ENCODE measurements at places on chromosomes 3 and 15.

DNA sequence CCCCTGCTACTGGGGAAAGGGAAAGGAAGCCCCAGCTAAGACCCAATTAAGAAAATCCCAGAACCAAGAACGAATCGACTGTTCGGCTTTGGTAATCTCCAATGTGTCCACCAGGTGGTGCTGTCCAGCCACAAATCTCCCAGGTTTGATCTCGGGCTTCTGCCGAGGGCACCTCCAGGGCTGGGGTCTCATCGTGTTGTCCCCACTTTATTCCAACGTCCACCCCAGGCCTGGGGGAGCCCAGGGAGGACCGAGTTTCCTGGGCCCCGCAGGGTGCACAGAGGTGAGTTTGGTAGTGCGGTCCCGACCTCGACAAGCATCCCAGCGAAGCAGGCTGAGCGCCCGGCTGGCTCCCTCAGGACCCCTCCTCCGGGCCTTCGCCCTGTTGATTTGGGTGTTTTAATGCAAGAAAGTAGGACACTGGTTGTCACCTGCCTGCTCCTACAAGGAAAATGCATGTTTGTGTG is 185.1 kb downstream of the GOLGA6L6 start:
- peak; percentile 57 for DNase-seq

DNA sequence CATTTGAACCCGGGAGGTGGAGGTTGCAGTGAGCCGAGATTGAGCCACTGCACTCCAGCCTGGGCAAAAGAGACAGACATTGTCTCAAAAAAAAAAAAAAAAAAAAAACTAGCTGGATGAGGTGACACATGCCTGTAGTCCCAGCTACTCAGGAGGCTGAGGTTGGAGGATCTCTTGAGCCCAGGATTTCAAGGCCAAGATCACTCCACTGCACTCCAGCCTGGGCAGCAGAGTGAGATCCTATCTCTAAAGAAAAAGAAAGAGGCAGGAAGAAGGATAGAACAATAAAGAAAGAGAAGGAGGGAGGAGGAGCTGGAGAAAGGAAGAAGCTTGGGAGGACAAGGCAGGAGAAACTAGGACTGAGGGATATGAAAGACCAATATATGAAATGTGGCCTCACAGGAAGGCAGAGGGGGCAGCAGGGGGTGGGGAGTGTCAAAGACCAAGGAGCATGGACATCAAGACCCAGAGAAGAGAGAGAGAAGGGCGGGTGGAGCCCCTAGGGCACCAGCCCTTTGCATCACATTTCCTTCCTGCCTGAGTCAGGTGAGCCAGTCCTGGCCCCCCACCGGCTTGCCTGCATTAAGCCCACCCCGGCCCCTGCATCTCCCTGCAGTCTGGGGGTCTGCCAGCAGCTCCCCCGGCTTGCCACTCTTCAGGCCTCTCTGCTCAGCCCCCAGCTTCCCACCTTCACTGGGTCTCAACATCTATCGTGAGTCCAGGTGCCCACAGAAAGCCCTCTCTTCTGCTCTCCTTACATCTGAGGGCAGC is 11.5 kb downstream of the IGDCC3 start:
- no peak for DNase-seq

GRCh38 chr15:65887565-65887964 is 18.3 kb downstream of the RAB11A start:
- DNase-seq, result no peak

GRCh38 chr3:67349551-67350174 is 304.7 kb downstream of the SUCLG2 start:
- no peak for DNase-seq

GRCh38 chr3:175664911-175665310 is 805.8 kb downstream of the NAALADL2 start:
- no peak for DNase-seq

- no peak for DNase-seq
Measured at GRCh38 chr15:74430510-74430951, 3.2 kb downstream of the SEMA7A start.

- no peak for DNase-seq
Measured at GRCh38 chr3:13427662-13428603, 7.8 kb upstream of the NUP210 start.

- no peak for DNase-seq
Measured at GRCh38 chr3:154184582-154184981, 63.4 kb downstream of the ARHGEF26 start.

Data from AG08396 (cell line).